ENCODE measurements at places on chromosomes 5 and 9.

- DNase-seq = no peak
These were observed 52.6 kb upstream of the TNC start for GRCh38 chr9:115170358-115171073.

DNA sequence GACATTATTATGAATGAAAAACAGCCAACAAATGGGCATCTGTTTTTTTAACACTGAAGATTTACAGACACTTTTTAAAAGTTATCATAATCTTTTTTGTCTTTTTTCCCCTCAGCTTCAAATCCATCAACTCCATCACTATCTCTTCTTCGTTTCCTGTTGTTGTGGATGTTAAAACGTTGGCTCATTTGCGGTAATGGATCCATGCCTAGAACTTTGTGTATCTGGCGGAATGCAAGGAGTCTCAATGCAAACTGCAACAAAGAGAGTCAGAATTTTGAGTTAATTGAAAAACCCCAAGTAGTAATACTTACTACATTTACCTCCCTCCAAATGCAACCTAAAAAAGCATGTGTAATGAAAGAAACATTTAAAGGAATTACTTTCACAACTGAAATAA is 42.9 kb upstream of the MTMR12 start:
- DNase-seq = no peak

DNA sequence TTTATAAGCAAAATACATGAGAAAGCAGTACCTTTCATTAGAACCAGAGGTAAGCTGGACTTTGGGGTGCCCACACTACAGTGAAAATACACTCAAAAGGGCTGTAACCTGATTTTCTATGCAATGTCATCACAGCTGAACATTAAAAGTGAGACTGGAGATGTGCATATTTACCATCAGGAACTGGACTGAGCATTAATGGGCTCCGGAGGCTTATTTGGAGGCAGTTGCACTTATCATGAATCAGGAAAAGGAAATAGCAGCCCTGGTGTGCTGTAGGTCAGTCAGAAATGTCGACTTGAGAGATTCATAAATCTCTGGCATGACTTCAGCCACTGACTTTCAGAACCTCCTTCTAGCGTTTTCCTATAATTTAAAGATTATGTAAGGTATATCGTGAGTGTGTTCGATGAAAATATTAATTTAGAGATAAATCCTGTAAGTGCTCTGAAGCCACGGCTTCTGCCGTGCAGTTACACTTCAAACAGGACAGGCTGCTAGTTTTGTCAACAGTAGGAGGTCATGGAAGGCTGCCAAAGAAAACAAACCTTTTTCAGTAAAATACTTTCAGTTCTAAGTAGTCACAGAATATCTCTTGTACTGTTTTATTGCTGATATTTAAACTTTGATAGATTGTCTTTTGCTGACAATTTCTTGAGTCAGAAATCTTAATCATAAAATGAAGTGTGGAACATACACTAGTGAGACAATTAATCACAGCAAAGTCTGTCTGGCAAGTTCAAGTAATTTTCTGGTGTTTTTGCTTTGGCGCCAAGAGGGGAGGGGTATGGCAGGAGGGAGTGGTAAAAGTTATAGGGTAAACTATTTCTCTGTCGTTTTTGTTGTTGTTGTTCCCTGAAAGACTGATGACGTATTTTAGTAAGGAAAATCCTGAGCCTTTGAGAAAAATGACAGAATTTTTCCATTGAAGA is 939.7 kb downstream of the NR2F1-AS1 start:
- DNase-seq = peak; percentile 59

DNA sequence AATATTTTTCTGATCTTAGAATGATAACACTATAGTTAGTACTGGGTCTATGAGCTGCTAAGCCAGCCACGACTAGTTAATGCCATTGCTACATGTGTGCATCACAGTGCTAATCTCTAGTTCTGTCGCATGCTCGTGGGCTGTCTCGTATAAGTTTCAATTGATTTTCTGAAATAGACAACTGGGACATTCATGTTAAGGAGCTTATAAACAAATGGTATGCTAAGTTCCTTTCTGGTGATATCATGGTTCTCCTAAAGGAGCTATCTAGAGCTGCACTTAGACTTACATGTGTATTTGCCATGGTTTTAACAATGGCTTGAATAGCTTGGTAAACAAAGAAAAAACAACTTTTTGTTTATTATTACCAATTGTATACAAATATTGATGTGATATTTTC is 46.2 kb downstream of the F2RL2 start:
- DNase-seq = no peak

DNA sequence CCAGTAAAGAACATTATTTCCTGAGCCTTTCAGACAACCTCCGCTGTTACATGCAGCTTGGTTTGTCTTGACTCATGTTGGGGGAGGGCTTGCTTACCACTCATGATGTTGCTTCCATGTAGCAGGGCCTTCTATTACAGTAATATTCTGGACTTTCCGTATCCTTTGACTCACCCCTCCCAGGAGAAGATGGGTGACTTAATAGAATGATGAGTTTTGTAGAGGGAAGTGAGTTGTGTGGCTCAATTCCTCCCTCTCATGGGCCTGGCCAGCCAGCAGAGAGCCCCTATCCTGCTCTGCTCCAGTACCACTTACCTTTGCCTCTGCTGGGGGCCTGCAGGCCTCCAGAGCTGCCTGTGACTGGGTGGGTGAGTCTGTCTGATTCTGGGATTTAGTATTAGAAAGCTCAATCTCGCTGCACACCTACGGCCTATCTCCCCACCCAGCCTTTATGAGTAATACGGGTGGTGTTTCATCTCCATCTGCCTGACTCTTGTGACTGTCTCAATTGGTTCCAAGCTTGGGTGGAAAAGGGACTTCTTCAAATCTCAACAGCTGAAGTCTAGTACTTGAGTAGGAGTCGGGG is 52.6 kb upstream of the KLF9 start:
- peak; percentile 59 for DNase-seq

- DNase-seq = no peak
These were observed 6.4 kb downstream of the ADAMTS6 start for GRCh38 chr5:65475336-65475735.

- no peak for DNase-seq
These were observed 21.5 kb downstream of the NKD2 start for GRCh38 chr5:1029945-1030625.

- no peak for DNase-seq
These were observed 259.0 kb downstream of the GADD45G start for GRCh38 chr9:89863837-89864236.

- DNase-seq = no peak
These were observed 84.6 kb downstream of the RXRA start for GRCh38 chr9:134410835-134411217.

DNA sequence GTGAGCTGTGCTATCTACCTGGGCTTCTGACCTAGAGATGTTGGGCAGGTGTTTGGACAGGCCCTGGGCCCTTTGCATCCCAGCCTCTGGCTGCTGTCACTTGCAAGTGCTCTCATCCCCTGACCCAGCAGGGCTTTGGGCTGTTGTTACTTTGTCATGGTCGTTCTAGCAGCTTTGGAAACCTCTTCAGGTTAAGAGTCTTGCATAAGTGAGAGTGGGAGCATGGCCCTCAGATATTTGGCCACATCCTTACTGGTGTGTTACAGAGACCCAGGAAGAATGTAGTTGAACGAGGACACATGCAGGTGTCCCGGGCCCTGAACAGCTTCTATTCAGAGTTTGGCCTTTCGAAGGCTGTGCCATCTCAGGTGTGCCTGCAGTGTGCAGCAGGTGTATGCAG is 4.5 kb downstream of the TENT4A start:
- DNase-seq = no peak

DNA sequence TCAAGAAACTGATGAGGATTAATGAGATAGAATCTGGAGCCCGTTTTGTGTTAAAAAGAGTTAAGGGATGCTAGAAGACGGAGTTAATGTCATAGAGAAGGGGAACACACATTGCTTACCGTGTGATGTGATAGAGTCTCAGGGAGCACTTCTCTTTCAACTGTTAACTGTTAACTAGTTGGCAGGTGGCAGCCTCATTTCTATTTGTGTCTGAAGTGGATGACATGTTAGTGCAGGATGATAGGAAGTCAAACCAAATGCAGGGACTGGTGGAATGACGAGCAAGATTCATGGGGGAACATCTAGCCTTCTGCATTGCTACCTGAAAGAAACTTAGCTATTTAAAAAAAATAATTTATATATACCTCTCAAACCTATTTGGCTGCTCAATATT is 222.7 kb downstream of the MAST4 start:
- no peak for DNase-seq

- DNase-seq = no peak
These were observed 4.1 kb downstream of the KIAA0825 start for GRCh38 chr5:94614156-94614805.

DNA sequence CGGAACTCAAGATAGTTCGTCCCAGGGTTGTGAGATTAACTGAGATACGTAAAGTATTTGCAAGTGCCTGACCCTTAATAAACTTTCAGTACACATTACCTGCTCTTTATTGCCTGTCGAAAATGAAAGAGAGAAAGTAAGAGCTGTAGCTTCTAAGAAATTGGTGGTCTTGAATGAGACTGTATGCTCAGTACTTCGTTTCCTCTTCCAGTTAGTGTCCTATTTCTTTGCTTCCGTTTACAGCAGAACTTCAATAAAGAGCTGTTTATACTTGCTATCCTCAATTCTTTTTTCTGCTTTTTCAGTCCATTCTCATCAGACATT is 534 bp downstream of the SRFBP1 start:
- DNase-seq = no peak

- DNase-seq = no peak
These were observed 71.5 kb downstream of the FCHO2 start for GRCh38 chr5:73027361-73027760.

GRCh38 chr9:4241552-4241951 is 58.3 kb downstream of the GLIS3 start:
- DNase-seq = no peak

DNA sequence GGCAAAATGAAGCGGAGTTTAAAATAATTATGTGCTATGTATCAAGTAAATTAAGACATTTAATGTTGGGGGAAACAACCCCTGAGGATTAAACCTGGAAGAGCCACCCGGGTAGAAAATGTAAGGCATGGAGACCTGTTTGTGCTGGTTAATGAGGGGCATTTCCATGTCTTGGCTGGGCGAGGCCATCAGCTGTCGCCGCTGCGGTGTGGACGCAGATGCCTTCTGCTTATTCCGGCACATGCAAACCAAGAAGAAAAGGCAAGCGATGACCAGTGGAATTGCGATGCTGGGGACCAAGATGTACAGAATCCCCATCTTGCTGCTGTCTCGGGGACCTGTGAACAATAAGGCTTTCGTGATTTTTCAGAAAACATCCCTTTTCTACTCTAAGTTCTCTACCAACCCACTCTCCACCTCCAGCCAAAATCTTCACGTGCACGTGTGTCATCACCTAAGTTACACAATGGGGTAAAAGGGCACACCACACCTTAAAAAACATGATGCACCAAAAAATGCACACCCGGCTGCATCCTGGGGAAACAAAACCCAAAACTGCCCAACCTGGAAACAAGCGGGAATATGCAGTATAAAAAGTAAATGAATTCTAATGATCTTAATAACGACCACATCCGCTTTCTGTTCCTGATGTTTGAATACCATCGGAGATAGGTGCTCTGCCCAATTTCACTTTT is 223.5 kb downstream of the ROR2 start:
- DNase-seq = no peak

GRCh38 chr9:99828054-99828416 is 6.3 kb downstream of the NR4A3 start:
- DNase-seq = no peak

- no peak for DNase-seq
These were observed at the start of gene MCTP1 for GRCh38 chr5:95284572-95285408. Gene MCTP1 (minus strand): TSS chr5:95285094.

DNA sequence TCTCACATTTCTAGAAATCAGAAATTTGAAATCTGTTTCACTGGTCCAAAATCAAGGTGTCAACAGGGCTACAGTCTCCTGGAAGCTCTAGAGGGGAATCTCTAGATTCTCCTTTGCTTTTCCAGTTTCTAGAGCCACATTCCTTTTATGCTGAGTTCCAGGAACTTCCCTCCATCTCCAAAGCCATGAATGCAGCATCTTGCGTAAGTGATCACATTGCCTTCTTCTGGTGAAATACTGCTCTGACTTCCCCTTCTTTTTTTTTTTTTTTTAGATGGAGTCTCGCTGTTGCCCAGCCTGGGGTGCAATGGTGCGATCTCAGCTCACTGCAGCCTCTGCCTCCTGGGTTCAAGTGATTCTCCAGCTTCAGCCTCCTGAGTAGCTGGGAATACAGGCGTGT is 23.8 kb downstream of the GDA start:
- no peak for DNase-seq

DNA sequence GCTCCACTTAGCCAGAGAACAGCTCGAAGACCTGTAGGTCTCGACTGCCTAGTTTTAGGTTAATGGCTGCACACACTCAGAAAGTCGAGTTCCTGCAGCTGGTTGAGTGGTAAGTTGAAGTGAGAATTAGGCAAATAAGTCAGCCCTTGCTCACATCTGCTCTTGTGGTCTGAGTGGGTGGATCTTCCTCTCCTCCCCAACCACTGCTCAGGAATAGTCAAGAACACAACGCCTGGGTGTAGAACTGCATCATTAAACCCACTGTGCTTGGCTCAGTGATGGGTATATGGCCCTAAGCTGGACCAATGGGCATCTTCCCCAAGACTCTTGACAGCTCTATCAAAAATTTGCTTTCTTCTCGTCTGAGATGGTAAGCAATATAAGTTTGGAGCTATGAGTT is 20.9 kb upstream of the ADAM19 start:
- no peak for DNase-seq

GRCh38 chr9:115395511-115396021 is 277.6 kb upstream of the TNC start:
- no peak for DNase-seq

Measured in fibroblast of the conjunctiva (primary cell).